ENCODE measurements at places on chromosomes 12 and 14.

- no peak for DNase-seq
Observed at GRCh38 chr12:14373217-14373616, 7.7 kb downstream of the ATF7IP start.

DNA sequence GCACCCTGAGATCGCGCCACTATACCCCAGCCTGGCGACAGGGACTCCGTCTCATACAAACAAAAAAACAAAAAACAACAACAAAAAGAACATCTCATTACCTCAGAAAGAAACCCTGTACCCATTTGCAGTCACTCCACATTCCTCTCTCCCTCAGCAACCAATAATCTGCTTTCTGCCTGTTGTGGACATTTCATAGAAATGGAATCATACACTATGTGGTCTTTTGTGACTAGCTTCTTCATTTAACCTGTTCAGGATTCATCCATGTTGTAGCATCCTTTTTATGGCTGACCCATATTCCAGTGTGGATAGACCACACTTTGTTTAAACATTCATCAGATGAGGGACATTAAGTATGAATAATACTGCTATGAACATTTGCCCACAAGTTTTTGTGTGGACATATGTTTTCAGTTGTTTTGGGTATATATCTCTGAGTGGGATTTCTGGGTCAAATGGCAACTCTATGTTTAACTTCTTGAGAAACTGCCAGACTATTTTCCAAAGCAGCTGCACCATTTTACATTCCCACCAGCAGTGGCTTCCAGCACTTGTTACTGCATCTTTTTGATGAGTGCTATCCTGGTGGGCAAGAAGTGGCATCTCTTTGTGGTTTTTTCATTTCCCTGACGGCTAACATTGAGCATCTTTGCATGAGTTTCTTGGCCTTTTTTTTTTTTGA lies 5.9 kb upstream of the RCOR1 start:
- DNase-seq, result no peak

GRCh38 chr14:103638594-103638993 lies 9.6 kb downstream of the KLC1 start:
- DNase-seq, result no peak

- DNase-seq, result no peak
Observed at GRCh38 chr12:128783129-128783574, 40.6 kb downstream of the SLC15A4 start.

GRCh38 chr14:45679853-45680252 lies 426.9 kb upstream of the MIS18BP1 start:
- no peak for DNase-seq

All from activated CD4-positive, CD25-positive, alpha-beta regulatory T cell treated with anti-CD3 and anti-CD28 coated beads, Interleukin-2, amount 50 U/mL, for 16 hours (primary cell).